ENCODE measurements at places on chromosomes 6 and 20.
A peak's percentile ranks its signal among the peaks of the same experiment; 100 is the strongest.

DNA sequence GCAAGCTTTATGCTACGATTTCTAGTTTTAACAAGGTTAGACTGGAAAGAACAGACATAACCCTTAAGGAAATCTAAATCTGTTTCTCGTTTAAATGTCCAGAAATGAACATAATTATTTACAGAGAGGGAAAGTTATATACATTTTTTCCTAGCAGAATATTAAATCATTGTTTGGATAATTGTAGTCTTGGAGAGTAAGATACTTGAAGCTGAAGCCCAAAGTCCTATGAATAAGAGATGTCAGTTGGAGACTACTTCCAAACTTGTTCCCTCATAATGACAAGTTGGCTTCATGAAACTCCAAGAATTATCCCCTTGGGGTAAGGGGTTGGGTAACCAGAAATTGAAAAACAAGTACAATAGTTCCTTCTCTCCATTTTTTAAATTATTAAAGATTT, 911.1 kb upstream of the MAN1A1 start:
- no peak for DNase-seq

GRCh38 chr20:38001173-38001875, 31.9 kb downstream of the TTI1 start:
- peak; percentile 72 for DNase-seq

DNA sequence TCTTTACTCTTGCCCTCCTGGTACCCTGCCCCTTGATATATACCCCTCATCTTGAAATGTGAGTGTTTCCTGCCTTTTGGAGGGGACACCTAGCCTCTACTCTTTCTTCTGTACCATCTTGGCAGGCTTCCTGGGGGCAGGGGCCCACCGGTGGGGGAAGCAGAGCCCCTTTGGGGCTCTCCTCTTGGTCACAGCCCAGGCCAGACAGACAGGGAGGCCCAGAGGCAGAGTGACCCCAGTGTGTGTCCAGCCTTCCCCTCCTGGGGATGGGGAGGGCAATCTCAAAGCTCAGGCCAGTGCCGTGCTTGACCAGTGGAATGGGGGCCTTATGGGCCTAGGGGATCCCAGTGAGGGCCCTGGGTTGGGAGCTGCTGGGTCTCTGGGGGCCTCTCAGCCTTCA, 3.6 kb downstream of the ADAM33 start:
- no peak for DNase-seq

GRCh38 chr20:50572938-50573777, 63.0 kb downstream of the PTPN1 start:
- peak; percentile 82 for DNase-seq

- no peak for DNase-seq
These were observed 178.2 kb upstream of the HEY2 start for GRCh38 chr6:125571207-125571755.

DNA sequence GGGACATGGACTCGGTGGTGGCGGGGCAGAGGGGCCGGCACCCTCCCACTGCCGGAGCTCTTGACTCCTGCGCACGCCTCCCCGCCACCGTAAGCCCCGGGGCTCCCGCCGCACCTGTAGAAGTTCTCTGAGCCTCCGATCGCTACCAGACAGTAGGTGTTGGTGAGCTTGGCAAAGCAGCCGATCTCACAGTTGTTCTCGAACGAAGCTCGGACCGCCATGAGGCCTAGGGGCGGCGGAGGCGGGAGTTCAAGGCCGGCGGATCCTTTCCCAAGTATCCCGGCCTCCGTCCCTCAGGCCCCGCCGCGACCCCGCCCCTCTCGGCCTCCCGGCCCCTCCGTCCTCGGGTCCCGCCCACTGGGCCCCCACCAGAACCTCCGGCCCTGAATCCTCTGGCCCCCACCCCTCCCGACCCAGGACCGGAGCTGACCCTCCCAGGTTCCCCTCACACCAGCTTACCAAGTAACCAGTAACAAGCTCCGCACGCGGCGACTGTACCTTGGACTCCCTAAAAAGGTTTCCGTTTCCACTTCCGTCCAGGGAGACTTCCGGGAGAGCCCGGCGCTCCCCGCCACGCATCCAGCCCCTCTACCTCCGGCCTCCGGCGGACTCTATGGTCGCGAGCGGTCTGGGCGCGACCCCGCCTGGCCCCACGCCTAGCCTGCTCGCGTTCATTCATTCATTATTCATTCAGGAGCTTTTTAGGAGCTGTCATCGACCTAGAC, at the start of gene EIF6:
EIF6 (minus strand) TSS at position 506 of the 725 bp plus-strand sequence; CDS start at position 221, 285 bp downstream.
- peak; percentile 92 for DNase-seq

DNA sequence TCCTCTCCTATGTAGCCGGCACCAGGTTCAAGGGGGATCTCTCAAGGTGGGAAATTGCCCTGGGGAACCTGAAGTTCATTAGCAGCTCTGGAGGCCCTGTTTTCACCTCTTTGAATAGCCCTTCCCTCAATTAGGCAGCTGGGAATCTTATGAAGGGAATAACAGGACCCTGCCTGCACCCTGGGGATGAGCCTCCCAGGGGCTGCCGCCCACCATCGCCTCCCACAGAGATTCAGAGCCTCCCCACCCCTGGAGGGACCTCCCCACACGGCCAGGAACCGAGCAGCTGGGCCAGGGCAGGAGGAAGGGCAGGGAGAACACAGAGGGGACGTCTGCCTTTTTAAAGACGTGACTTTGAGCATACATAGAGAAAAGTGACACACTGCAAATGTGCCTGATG, 4.6 kb upstream of the EEF1A2 start:
- DNase-seq: no peak

GRCh38 chr6:107305391-107305790, 154.0 kb downstream of the PDSS2 start:
- no peak for DNase-seq

GRCh38 chr6:404685-405423, 13.3 kb downstream of the IRF4 start:
- no peak for DNase-seq

GRCh38 chr6:30998785-30999184, 11.5 kb upstream of the MUC22 start:
- DNase-seq: no peak

DNA sequence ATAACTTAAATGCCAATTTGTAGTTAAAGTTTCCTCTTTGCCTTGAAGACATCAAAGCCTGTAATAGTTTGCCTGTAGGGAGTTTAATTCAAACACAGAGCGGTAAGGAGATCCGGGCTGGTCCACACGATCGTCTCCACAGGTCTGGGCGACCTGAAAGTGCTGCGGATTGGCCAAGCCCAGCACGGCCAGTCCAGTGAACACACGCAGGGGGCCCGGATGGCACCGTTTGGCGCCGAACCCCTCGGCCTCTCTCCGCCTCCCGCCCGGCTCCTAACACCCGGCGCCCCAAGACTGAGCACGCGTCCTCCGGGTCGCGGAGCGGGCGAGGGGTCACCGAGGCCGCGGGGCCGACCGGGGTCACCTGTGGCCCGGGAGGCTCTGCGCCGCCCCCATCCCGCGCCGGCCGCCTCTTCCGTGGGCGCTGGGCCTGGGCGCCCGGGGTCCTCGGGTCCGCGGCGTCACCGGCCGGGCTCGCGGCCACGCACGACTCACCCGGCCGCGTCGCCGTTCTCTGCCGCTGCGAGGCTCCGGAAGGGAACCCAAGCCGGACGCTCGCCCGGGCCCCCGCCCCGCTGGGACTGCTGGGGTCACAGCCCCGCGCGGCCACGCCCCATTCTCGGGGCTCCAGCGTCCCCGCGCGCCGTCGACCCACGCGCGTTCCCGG, 481 bp downstream of the SERPINB6 start:
- peak; percentile 64 for DNase-seq

Measured in EL (cell line).